Activated CD8-positive, alpha-beta memory T cell treated with anti-CD3 and anti-CD28 coated beads for 1 hour (primary cell): ENCODE measurements at places on chromosomes 7 and 10.

DNA sequence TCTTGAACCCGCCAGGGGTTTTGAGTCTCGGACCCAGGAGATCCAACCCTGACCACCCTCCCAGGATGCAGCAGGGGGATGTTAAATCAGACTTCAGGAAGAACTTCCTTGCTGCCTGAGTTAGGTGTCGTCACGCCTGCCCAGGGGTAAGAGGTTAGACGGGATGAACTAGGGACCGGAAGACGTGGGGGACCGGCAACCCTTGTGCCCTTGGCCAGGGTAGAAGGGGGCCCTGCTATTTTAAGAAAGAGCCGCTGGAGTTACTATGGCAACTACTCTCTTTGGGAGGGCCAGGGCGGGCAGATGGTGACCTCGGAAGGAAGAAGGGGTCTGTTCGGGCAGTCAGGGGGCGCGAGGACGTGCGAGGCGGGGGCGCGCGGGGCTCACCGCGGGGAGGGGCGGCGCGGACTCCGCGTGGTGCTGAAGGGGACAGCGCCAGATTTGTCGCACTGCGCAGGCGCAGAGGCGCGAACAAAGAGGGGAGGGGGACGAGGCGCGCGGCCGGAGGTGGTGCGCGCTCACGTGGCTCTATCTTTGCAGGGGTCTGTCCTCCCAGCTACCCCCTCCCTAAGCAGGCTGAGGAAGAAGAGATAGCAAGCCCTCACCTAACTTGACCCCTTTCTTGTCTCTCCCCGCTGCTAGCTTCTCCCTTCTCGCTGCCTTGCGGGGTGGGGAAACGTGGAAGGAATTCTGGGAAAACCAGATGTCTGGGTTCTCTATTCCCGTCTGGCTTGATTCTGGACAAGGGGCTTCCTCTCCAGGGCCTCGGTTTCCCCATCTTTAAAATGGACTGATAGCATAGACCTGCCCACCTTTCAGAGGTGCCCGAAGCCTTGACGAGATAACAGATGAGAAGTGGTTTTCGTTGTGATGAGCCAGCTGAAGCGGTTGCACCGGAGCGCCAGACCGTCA, 940 bp upstream of the PSD start:
- DNase-seq: no peak

DNA sequence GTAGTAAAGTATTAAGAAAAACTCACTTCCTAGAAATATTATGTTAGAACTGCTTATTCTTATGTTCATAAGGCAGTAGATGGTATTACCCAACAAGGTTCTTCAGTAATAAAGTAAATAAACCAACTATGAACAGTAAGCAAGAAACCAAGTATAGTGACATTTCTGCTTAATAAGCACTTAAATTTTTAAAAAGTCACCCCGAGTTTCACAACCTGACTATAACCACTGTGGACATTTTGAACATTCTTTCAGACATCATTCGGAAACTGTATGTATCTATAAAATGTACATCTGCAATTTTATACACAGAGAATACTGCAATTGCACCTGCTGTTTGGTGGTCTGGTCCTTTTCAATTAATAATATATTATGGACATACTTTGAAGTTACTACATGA, 1073.6 kb downstream of the XPNPEP1 start:
- DNase-seq: no peak

- DNase-seq: no peak
Observed at GRCh38 chr10:28676326-28676967, 874 bp upstream of the BAMBI start.

DNA sequence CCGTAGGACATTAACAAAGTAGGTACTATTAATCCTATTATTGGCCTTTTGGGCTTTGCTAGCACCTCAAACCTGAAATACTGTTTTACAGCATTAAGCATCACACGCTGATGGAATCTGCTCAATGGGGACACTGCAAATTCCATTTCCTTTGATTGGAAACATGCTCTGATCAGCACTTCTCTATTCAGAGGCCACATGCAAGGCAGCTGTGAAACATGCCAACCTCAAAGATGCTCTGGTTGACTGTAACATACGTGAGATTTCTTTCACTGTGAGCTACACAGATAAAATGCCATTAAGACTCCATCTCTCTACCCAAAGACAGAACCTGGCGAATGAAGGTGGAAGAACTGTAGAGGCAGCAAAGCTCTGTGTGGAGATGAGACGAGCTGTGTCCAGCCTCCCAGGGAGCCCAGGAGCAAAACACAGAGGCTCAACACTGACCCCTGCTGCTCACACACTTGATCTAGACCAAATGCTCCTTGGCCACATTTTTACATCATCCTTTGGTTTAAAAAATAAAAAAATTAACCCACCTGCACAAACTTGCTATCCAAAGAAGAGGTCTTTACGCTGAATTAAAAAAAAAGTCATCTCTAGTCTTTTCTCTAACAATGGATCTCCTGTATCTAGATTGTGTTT, 8.0 kb downstream of the RSU1 start:
- DNase-seq: peak; percentile 29

GRCh38 chr10:94075506-94075905, 81.8 kb downstream of the PLCE1 start:
- no peak for DNase-seq

DNA sequence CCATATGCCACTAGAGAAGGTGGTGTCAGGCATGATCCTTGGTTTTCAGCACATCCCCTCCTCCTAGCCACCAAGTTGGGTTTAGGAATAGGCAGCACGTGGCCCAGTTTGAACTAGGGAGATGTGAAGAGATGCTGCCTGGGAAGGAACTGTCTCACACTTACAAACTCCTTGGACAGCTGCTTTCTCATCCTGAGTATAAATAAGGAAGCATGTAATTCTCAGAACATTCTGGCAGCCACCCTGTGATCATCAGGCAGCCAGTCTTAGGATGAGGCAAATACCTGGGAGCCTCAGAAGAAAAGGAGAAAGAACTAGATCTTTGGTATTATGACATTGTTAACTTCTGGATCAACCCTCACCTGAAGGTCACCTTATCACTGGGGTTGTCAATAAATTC, 21.3 kb upstream of the XPNPEP1 start:
- DNase-seq: no peak

- DNase-seq: no peak
Observed at GRCh38 chr7:117986645-117987269, 113.5 kb upstream of the CTTNBP2 start.

DNA sequence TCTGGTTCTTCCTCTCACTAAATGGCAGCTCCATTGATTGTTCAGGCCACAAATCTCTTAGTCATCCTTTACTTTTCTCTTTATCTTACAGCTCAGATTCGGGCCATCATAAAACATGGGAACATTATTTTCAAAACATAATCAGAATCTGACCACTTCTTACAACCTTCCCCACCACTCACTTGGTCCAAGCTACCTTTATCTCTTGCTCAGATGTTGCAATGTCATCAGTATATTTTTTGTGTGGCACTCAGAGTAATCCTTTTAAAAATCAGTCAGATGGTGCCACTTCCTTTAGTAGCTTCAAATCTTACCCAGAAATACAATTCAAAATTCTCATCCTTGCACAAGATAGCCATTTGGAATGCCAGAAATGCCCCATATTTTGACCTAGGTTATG, 34.5 kb upstream of the FAM3C start:
- no peak for DNase-seq
